ENCODE measurements at places on chromosomes 13 and 19.

DNA sequence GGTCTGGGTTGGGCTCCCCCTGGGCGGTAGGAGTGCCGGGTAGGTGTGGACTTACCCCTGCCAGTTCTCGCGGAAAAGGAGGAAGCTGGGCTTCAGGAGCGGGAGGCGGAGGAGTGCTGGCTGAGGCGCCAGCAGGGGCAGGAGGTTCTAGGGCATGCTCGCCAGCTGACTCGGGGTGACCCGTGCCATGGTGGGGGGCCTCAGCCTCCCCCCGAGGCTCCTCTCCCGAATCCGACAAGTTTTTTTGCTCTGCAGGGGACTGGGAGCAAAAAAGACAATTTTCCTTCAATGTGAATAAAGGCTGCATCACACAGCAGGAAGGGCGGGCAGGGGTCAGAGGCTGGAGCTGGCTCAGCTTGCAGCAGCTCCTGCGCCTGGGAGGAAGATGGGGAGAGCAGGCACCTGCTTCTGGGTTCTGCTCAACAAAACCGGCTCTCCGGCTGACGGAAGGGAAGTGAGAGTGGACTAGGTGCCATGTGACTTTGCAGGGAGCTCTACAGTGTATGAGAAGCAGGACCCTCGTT lies 26.5 kb downstream of the RANBP3 start:
- no peak for DNase-seq

GRCh38 chr19:6963937-6964336 lies 57.3 kb downstream of the MBD3L2B start:
- DNase-seq = no peak

GRCh38 chr13:20394506-20394905 lies 131.2 kb downstream of the CRYL1 start:
- DNase-seq = no peak

DNA sequence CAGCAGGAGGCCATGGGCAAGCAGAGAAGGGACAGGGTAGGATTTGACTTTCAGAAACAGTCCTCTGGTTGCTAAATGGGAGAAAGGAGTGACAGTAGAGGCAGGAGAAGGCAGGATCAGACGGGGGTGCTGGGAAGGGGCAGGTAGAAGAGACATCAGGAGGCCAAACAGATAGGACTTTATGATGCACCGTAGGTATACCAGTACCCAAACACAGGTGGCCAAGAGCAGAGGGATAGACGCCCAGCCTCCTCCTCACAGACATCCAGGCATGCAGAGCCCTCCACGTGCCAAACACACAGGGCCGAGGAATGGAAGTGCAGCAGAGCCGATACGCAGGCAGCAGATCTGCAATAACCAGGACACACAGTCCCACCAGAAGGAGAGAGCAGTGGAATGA lies 1.3 kb upstream of the AXL start:
- DNase-seq = no peak

DNA sequence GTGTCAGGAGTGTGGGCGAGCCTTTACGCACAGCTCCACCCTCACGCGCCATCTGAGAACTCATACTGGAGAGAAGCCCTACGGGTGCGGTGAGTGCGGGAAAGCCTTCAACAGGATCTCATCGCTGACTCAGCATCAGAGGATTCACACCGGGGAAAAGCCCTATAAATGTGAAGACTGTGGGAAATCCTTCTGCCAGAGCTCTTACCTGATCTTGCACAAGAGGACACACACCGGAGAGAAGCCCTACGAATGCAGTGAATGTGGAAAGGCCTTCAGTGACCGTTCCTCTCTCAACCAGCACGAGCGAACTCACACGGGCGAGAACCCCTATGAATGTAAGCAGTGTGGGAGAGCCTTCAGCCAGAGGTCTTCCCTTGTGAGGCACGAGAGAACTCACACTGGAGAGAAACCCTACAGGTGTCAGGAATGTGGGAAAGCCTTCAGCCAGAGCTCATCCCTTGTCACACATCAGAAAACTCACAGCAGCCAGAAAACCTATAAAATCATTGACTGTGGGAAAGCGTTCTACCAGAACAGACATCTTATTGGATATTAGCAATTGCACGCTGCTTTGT lies 6.9 kb upstream of the ZNF555 start:
- no peak for DNase-seq

- no peak for DNase-seq
Observed at GRCh38 chr13:63942372-63942771, 2526.7 kb upstream of the PCDH20 start.

- DNase-seq = no peak
Observed at GRCh38 chr19:46303322-46303690, 6.5 kb downstream of the HIF3A start.
